ENCODE measurements at places on chromosomes 13 and 19.

DNA sequence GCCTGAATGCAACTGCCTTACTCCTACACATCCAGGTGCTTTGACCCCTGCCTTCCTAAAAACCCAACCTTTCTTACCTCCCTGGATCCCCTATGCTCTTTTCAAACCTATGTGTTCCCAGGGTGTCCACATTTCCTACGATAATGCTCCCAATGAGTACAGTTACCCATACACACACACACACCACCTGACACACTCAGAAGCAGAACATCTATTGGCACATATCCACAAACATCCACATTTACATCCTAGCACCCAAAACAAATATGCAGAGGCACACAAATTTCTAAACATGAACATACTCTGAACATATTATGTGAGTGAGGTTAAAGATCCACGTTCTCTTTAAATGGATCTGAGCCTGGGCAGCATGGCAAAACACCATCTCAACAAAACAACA is 22.4 kb upstream of the PLAUR start:
- no peak for DNase-seq

GRCh38 chr13:93709506-93710244 is 483.1 kb downstream of the GPC6 start:
- no peak for DNase-seq

- DNase-seq: no peak
These were observed 17.9 kb upstream of the LYPD3 start for GRCh38 chr19:43483281-43483680.

DNA sequence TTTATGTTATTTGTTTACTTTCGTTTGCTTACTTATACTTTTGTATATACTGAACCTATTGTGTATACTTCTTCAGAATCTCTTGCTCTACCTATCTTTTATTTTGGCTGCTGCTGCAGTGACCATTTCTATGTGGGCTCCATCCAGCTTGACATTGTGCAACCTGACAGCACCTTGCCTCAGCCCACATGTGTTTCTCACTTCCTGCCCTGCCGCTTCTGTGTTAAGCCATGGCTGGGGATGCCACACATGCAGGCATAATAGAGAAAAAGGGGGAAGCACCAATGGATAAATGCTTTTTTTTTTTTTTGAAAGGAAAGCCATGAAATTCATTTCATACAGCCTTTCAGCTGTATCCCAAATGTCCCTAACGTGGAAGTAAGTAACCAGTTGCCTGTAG is 147.6 kb downstream of the RBM26 start:
- no peak for DNase-seq

GRCh38 chr13:20498129-20498528 is 27.5 kb downstream of the CRYL1 start:
- no peak for DNase-seq

- DNase-seq: no peak
These were observed 99.6 kb upstream of the HTR2A start for GRCh38 chr13:46996316-46997030.

DNA sequence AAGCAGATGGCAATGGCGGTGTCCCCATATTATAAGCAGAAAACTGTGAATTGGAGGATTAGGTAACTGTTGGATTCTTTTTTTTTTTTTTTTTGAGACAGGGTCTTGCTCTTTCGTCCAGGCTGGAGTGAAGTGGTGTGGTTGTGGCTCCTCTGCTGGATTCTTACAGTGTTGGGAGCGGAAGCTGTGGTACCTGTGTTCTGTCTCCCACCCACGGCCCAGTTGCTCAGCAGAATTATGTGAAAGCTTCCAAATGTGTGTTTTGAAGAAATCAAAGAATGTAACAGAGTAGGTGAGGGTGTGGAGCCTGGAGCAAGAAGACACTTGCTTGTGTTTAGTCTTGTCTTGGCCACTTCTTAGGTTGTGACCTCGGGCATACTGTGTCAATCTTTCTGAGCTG is 295.6 kb downstream of the SHISA2 start:
- no peak for DNase-seq

DNA sequence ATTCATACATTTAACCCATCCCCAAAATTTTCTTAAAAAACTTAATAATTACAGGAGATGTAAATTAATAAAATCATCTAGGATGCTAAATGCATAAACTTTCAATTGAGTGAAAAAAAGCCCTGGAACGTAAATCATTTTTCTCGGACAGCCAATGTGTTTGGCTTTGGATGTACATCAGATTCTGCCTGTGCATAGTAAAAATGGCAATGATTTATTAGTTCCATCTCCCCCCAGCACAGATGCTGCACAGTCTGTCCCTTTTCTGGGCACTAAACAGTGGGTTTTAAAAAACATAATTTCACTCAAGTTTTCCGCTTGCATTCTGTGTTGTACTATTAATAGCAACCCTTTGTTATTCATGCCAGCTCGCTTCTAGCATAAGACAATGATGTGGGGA is 147.7 kb downstream of the TM9SF2 start:
- no peak for DNase-seq

DNA sequence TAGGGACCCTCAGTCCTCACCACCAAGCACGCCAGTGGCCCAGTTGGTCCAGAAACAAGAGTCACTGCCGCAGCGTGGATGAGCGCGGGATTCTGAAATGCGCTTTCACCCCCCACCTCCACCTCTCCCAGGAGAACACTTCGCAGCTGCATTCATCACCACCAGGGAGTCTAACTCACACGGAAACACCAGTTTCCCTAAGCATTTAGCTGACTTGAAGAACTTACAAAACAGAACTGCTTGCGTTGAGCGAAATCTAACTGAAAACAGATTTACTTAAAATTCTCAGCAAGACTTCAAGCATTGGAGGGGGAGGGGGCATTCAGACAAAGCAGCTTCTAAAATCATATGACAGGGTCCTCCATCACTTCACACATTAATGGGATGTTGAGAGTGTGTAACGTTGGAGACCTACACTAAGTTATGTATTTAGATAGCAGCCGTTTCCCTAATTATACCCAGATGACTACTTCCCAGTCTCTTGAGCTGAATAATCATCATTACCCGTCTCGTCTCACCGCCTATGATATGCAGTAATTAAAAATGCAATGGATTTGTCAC is 258.2 kb upstream of the IRS2 start:
- no peak for DNase-seq
